ENCODE measurements at places on chromosomes 4 and X.

DNA sequence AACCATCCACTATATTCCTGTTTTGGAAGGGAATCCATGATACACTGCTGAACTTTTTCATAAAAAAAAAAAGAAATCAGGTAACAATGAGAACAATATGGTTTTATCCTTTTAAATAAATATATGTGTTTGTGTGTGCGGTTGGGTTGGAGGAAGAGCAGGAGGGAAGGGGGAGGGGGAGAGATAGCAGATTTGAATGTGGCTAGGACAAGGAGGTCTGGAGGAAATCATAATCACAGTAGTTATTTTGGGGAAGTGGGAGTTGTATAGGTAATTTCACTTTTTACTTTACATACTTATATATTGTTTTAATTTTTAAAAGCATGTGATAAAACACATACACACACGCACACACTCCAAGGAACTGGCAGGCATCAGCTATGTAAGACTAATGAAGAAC, 134.5 kb upstream of the MBNL3 start:
- no peak for DNase-seq

DNA sequence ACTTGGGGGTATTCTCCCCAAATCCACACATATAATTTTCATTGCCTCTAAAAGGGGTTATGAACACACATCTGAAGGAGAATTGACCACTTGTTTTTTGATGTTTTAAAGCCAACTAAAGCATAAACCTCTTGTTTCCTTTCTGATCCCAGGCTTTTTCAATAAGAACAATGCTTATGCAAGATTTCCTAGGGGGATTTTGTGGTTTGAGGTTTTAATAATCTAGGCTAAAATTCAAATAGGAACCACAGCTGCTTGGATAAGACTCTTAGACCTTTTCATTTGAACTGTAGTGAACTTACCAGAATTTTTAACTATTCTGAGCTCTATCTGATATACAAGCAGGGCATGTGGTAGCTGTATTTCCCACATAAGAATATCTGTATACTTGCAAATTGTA, 651.1 kb downstream of the ANKRD50 start:
- no peak for DNase-seq

- DNase-seq, result no peak
Measured at GRCh38 chrX:3044196-3044595, 2.9 kb downstream of the ARSF start.

GRCh38 chr4:132026166-132026565, 1122.9 kb upstream of the PCDH10 start:
- DNase-seq, result no peak

DNA sequence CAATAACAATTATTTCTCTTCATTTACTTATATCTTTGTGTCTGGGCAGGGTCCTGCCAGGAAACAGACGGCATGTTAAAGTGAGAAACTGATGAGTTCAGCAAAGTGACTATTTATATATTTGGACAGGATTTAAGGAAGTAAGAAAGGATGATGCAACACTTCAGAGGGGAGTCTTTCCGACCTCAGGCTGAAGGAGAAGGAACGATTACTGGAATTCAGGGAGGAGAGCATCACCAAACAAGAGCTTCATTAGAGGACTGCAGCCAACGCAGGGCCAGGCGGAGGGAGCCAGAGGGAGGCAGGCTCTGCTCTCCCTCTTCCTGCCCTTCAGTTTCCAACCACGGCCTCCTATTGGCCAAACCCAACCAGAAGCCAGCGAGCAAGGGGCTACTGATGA, 1.5 kb upstream of the TLR7 start:
- DNase-seq, result no peak

DNA sequence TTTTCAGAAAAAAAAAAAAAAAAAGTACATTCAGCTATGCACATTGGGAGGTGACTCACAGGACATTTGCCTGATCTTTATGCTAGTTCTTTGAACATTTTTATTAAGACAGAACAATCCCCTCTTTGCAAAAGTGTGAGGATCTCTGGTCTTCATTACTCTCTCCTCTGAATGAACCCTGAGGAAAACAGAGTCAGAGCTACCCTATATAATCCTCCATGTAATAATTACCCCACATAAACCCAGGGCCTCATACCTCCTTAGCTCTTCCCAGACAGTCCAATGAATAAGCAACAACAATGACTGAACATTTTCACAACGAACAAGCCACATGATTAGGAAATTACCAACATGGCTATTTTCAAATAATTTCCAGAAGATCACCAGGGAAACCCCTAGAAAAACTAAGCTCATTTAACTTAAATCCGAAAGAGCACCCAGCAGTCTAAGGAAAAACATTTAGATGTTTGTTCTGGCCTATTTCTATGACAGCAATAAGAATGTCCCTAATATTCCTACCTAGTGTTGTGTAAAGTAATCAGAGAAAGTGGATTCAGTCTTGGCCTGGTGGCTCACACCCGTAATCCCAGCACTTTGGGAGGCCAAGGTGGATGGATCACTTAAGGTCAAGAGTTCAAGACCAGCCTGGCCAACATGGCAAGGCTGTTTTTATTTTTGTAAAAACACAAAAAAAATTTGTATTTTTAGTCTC, 37.8 kb downstream of the TBC1D9 start:
- DNase-seq, result no peak

GRCh38 chr4:60808726-60809485, 391.2 kb upstream of the ADGRL3 start:
- DNase-seq, result no peak

DNA sequence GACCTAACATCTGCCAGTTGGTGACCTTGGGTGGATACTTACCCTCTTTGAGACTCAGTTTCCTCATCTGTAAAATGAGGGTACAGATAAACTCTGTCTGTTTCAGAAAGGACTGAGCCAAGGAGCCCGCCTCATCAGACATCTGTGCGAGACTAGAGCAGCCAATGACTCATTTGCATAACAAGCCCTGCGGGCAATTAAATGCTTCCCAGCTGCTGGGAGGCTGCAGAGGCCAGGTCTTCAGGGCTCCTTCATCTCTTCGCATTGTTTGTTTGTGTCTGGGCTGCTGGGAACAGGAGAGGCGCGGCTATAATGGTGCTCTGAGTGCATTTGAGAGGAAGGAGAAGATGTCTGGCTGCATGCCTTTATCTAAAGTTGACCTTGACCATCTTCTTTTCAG, 85.0 kb downstream of the ADRA2C start:
- no peak for DNase-seq

- no peak for DNase-seq
Measured at GRCh38 chr4:189802884-189803283, 137.8 kb upstream of the FRG1 start.

DNA sequence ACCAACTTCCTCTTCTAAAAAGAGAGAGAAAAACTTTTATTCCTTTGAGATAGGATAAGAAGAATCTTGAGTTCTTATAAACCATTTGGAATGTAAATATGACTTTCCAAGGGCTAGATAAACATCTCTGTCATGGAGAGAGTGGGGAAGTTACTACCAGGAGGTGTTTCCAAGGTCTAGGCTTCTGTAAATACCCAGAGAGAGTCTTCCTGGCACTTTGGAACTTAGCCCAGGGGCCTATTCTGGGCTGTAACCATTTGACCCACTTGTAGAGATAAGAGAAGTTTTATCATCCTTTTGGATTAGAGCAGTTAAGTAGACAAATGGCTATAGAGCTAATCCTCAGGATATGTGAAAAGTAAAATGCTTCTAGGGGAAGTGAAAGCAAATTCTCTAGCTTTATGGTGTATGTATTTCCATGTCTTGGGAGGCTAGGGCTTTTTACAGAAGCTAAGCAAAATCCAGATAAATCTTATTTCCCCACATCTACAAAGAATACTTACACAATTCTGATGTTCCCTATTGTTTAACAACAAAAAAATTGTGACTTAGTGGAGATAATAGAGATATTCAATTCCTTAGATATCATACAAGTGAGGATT, 51.1 kb downstream of the MCUB start:
- no peak for DNase-seq

DNA sequence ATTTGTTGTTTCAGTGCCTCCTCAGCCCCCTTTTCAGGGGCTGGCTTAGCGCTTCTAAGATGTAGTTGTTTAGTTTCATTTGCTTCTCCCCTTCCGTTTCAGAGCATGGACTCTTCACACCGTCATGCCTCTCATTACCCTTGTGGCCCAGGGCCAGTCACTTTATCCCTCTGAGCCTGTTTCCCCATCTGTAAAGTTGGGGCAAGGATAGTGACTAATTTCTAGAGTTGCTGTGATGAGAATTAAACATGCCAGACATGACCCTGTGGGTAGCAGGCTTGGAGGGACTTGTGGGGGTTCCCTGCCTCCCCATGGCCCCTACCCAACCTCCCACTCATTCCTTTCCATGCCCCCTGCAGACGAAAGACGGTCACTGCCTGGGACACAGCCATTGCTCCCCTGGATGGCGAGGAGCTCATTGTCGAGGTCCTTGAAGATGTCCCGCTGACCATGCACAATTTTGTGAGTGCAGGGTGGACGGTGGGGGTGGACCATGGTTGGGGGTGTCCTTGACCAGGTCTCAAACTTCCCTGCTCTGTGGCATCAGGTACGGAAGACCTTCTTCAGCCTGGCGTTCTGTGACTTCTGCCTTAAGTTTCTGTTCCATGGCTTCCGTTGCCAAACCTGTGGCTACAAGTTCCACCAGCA, 3.6 kb downstream of the ARAF start:
- DNase-seq, result no peak

- DNase-seq, result no peak
Measured at GRCh38 chr4:138553001-138553845, 311.1 kb upstream of the SLC7A11 start.

DNA sequence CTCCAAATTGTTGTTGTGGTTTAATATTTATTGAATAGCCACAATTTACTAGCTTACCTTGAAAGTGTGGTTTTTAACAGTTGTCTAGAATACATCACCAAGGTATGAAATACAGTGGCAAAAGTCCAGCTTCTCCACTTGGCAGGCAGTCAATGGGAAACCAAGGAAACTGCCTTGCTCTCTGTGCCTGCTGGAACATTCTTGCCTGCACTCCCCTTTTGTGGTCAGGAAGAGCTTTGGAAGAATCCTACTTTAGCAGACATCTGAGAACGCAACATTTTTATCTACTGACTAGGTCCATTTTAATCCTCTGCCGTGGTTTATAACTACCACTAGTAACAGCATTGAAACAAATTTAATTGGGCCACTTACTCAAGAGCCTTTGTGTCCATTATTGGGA, 64.5 kb downstream of the TENM3 start:
- no peak for DNase-seq

DNA sequence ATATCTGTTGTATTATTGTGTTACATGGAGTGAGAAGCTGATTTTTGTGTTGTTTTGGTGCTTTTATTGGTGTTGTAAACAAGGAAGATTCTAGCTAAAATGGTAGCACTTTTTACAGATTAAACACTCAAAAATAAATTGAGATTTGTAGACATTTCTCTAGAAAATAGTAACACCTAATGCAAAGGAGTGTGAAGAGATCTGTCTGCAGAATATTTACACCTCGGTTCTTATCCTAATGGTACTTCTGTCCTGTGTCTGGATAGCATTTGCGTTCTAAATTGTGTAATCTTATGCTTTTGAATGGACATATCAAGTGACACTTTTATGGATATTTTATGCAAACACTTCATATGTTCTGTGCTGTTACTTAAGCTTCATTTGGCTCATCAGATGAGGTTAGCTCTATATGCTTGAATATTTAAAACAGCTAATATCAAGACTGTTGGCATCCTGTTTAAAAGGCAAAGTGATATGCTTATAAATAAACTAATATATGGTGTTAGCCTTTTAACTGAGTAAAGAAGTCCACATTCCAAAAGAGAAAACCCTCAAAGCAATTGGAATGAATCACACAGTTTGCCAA, 6.0 kb downstream of the PCDH7 start:
- no peak for DNase-seq

- no peak for DNase-seq
Measured at GRCh38 chr4:43932448-43932847, 516.2 kb downstream of the KCTD8 start.

GRCh38 chrX:147679356-147680005, 232.2 kb upstream of the FMR1 start:
- DNase-seq, result no peak

- DNase-seq, result no peak
Measured at GRCh38 chr4:20026456-20026855, 225.2 kb upstream of the SLIT2 start.

- no peak for DNase-seq
Measured at GRCh38 chr4:130233377-130234047, 1137.6 kb downstream of the C4orf33 start.

DNA sequence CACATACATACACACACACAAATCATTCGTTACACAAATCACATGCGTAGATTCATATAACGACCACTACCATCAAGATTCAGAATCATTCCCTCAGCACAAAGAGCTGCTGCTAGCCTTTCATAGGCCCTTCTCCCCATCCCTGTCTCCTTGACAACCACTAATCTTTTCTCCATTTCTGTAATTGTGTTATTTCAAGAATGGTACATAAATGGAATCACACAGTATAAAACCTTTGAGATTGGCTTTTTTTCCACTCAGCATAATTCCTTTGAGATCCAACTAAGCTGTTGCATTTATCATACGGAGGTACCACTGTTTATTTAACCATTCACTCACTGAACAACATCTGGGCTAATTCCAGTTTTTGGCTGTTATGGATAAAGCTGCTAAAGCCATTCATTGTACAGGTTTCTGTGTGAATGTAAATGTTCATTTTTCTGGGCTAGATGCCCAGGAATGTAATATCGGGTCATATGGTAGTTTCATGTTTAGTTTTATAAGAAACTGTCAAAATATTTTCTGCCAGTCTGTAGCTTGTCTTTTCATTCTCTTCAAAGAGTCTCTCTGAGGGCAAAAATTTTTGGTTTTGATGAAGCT, 64.1 kb downstream of the USP11 start:
- no peak for DNase-seq

- no peak for DNase-seq
Measured at GRCh38 chr4:88275516-88275915, 8.8 kb downstream of the PPM1K start.

DNA sequence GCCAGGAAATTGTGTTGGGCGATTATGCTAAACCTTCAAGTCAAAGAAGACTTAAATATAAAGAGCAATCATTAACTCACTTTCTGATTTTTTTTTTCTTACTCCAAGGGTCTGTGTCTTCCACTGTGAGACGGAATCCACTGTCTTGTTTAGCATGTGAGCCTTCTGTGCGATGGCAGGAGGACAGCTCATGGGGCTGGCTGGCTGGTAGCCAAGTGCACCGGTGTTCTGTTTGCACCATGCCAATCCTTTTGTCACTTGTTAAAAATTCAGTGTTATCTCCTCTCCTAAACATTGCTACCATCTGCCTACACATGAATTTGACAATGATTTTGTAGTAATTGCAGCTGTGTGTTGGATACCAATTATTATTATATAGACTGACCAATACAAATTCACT, 1056.3 kb upstream of the IGFBP7 start:
- DNase-seq, result no peak

DNA sequence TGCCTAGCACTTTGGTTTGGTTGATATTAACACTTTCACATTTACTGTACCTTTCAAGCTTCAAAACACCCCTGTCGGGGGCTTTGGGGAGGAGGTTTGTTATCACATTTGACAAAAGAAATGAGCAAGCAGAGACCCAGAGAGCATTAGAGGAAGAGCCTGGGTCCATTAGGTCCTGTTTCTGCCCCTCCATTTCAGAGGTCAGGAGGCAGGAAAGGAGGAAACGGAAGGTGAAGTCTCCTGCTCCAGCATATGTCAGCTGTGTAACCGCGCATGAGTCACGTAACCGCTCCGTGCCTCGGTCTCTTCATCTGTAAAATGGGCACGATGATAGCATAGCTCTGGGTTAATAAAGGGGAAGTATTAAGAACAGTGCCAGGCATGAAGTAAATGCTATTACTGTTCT, 201.9 kb upstream of the BCOR start:
- no peak for DNase-seq

- DNase-seq, result no peak
Measured at GRCh38 chrX:19725641-19726040, 161.8 kb downstream of the SH3KBP1 start.

GRCh38 chr4:41660352-41660751, 88.2 kb downstream of the PHOX2B start:
- no peak for DNase-seq
